ENCODE measurements at places on chromosomes 16 and 17.

DNA sequence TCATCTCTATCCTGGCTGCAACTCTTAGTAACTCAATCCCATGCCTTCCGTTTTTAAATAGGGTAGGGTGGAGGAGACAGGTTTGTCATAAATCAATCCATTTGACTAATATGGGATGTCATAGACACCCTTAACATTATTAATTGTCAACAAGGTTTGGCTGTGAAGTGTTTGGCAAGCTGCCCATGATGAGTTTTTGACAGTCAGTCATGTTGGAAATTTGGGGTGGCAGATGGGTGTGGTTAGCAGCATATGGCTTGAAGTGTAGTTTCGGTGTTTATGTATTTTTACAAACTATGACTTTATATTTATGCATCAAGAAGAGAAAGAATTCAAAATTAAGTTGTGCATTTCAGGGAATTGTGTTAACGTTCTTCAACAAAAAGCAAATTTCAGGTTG is 221.8 kb upstream of the CDH5 start:
- no peak for DNase-seq

DNA sequence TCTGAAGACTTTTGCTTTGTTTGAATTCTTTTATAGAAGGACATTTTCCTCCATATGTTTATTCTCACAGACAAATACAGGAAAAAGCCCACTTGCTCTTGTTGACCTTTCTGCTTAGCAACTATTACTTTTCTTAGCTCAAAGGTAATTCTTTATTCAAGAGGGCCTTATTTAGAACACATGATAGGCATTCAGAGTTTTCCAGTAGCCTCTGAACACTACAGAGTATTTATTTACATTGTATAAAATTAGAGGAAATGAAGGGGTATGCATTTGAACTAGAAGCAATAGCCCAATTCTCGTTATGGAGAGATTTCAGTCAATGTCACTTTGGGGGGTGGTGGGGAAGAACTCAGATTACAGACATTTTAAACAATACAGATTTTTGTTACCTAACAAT is 581.7 kb downstream of the KCNJ2 start:
- no peak for DNase-seq

DNA sequence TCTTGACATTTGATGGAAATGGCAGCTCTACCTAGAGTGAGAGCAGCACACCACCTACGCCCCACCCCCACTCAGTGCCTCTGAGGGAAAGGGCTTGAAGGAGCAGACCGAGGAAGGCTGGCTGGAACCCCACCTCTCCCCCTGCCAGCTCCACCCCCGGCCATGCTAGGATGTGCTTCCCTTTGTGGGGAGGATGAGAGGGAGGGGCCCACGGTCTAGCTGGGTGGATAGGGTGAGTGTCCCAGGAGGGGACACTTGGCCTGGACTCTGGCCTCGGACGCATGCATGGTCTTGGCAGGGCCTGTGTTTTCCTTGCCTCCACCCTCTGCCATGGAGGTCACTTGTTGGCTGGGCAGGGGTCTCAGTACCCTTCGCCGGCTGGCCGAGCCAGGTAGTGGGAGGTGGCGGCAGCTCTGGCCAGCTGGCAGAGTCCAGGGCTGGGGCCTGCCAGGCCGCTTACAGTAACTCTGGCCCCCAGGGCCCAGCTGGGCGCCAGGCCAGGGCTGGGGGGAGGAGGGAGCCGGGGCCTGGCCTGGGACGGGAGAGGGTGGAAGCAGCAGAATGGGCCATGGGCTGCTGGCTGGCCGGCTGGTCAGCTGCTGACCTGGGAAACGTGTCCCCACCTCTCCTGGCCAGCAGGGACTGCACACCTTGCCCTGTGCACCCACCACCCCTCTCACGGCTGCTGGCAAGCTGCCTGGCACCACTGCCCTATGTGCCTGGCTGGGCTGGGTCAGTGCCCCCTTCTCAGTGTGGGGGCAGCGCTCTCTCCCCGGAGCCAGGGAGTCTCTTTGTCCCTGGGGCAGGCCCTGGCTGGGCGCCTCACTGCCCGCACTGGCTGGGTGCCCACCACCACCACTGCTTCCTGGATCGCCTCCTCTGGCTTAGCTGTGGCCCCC is 23.0 kb downstream of the RARA start:
- no peak for DNase-seq

GRCh38 chr17:68085771-68086381 is 50.3 kb downstream of the KPNA2 start:
- DNase-seq: peak; percentile 8

DNA sequence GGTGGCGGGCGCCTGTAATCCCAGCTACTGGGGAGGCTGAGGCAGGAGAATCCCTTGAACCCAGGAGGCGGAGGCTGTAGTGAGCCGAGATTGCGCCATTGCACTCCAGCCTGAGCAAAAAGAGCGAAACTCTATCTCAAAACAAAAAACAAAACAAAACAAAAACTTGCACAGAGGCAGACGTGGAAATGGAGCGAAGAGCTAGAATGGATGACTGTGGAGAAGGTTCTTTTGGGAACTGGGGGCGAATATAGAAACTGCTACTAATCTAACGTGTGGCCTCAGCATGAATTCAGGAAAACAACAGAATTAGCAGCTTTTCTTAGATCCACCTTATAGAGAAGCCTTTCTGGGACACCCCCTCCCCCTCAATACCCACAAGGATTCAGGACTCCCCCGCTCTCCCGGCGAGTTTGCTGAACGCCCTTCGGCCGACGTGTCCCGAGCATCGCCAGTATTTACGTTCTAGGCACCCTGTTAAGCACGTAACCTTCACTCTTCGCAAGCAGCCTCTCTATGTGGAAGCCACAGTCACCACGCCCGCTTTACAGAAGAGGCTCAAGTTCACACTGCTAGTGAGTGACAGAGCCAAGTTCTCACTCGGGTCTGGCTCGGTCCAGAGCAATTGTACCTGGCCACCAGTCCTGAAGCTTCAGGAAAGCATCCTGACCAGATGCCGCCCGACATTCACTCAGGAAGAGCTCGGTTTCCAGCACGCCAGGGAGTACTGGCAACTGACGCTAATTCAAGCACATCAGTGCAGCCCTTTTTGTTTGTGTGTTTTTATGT is 13.3 kb upstream of the ABR start:
- no peak for DNase-seq
